ENCODE measurements at places on chromosomes 6 and 20.

- no peak for DNase-seq
These were observed 421.4 kb upstream of the RUNX2 start for GRCh38 chr6:44906761-44907160.

- DNase-seq: peak; percentile 2
These were observed 537.4 kb downstream of the PTPRT start for GRCh38 chr20:42652266-42652665.

GRCh38 chr20:47927385-47927851, 142.1 kb upstream of the SULF2 start:
- DNase-seq: peak; percentile 56

DNA sequence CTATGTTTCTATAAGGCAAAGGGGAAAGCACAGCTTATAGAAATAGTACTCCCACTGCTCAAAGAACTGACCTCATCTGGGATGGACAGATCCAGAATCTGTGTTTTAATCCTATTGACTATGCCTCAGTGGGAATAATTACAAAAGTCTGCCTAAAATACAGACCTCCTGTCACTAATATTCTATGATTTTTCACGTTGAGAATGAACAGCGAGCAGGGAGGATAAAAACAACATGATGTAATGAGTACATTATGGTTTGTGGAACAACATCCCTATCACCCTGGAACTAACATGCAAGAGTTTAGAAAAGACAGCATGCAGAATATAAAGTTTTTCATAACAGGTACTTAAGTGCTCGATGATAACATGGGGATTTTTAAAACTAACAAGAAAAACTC, 53.9 kb downstream of the EPHA7 start:
- no peak for DNase-seq

GRCh38 chr6:128235556-128235955, 284.8 kb downstream of the PTPRK start:
- peak; percentile 61 for DNase-seq

DNA sequence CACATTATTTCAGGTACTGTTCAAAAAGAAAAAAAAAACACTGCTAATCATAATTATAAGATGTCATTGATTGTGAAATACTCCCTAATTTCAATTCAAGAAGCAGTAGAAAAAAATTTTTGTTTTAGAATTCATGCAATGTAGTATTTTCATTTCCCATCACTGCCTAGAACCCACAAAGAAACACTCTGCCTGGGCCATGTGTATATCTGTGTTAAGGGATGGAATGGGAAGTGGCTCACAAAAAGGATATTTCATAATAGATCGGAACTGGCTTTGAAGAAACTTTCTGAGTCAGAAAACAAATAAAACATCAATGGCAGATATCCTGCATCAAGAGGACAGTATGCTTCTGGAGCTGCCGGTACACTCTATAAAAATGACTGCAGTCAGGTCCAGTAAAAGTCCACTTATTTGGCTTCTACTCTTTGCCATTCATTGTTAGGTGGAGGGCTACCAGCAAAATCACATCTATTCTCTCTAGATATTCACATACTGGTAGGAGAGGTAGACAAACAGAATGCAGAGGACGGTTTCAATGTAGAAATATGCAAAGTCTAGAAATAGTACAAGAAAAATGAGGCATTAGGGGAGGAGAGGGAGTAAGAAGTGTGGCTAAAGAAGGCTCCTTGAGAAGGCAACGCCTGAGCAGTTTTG, 135.0 kb upstream of the TNFAIP3 start:
- peak; percentile 37 for DNase-seq
